Activated CD4-positive, alpha-beta T cell treated with anti-CD3 and anti-CD28 coated beads for 1 hour (primary cell): ENCODE measurements at places on chromosomes 12 and 14.

- DNase-seq = no peak
These were observed 42.7 kb downstream of the DBX2 start for GRCh38 chr12:45008211-45008610.

GRCh38 chr14:69982220-69982839 lies 103.1 kb downstream of the SMOC1 start:
- no peak for DNase-seq

DNA sequence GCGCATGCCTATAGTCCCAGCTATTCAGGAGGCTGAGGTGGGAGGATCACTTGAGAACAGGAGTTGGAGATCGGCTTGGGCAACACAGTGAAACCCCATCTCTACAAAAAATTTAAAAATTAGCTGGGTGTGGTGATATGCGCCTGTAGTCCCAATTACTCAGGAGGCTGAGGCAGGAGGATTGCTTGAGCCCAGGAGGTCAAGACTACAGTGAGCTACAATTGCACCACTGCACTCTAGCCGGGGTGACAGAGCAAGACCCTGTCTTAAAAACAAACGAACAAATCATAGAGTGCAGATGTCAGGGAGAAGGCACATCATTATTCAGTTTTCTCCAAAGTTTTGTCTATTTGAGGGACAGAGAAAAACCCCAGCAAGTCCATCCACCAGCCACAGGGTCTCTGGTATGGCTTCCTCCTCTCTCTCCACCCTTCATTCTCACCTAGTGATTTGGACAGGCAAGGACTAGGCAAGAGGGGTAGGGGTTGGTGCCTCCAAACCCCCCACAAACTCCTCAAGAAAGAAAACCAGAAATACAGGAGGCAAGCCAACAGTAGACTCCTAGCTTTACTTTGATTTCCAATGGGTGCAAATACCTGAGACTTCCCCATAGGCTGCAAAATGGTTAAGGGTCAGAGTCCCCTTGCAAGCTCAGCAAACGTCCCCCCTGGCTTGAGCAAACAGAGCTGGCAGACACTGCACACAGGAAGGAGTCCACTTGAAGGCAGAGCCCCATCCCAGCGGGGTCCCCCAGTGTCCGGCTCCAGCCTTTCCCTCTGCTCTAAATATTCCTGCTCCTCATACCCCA lies 26.5 kb upstream of the RPLP0 start:
- no peak for DNase-seq

DNA sequence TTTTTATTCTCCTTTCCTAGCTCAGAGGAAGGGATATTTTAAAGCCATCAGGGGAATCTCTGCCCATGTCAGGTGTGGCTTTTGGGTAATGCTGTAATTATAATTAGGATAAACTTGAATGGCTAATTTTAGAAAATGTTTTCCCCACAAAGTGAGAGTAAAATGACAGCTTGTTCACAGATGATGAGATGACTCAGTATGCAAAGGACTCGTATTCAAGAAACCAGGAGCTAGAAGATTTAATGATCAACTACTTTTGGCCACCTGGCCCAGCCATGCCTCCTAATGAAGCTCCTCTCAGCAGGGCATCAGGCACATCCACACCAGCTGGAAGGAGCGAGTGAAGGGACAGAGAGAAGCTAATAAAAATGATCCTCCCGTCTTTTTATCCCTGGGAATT lies 29.0 kb upstream of the PLEKHG7 start:
- no peak for DNase-seq
